ENCODE measurements at places on chromosomes 1 and 21. TPM values are rescaled to one million over a fixed set of nuclear protein-coding genes. Genes with fewer than 3 reads are reported as not detected.

DNA sequence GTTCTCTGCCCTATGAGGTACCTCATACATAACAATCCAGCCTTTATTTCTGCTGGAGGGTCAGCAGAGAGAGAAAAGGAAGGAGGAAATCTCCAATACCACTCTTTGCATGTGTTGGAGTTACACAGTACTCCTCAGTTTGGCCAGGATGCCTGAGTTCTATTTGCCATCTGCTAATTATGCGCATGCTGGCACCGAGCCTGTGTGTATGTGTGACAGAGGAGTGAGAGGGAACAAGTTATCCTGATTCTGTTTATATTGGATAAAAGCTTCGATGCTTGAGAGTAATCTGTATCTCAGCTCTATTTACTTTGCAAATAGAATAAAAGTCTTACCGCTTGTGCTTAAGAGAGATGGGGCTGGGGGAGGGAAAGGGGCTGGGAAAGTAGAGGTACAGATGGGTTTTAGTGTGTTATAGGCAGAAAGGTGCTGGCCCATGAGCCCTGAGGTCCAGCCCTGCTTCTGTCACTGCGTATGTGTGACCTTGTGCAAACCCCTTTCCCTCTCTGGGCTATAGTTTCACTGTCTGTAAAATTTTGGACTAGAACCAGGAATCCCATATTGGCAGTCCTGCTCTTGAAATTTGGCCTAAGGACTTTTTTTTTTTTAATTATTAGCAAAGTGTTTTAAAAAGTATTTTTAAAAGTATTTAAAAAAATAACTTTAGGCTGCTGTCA lies 54.5 kb upstream of the PLXNA2 start:
- no peak for DNase-seq

GRCh38 chr1:101221945-101222429 lies 14.8 kb upstream of the S1PR1 start:
- no peak for DNase-seq

GRCh38 chr1:19430121-19431068 lies 54.9 kb downstream of the CAPZB start:
- DNase-seq = no peak

GRCh38 chr1:7248549-7249199 lies 463.4 kb downstream of the CAMTA1 start:
- DNase-seq = no peak

Gene CELSR2
- 41.8 TPM for total RNA-seq

DNA sequence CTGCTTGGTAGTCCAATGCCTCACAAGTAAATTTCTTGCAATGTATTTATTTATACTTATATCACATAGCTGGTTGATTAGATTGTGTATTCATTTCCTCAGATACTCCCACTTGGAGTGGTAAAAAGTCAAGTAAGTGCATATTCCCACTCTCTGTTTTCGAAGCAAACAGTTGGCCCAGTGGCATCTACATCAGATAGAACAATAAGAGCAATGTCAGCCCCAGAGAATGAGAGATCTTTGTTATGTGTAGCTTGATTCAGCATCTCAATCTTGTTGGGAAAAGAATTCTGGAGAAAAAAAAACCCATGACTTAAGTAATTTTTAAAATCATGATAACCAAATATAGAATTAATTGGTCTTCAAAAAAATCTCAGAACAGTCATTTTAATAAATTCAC lies 25.5 kb downstream of the RGL1 start:
- no peak for DNase-seq

- no peak for DNase-seq
Measured at GRCh38 chr1:22524481-22524880, 38.8 kb upstream of the EPHA8 start.

- peak; percentile 73 for DNase-seq
Measured at GRCh38 chr1:155970531-155971167, 7.7 kb downstream of the ARHGEF2 start.

- no peak for DNase-seq
Measured at GRCh38 chr1:24051206-24051945, 60.6 kb downstream of the MYOM3 start.

Gene PFKFB2
- 13.6 TPM for total RNA-seq

Gene TFF3
- total RNA-seq = not detected

DNA sequence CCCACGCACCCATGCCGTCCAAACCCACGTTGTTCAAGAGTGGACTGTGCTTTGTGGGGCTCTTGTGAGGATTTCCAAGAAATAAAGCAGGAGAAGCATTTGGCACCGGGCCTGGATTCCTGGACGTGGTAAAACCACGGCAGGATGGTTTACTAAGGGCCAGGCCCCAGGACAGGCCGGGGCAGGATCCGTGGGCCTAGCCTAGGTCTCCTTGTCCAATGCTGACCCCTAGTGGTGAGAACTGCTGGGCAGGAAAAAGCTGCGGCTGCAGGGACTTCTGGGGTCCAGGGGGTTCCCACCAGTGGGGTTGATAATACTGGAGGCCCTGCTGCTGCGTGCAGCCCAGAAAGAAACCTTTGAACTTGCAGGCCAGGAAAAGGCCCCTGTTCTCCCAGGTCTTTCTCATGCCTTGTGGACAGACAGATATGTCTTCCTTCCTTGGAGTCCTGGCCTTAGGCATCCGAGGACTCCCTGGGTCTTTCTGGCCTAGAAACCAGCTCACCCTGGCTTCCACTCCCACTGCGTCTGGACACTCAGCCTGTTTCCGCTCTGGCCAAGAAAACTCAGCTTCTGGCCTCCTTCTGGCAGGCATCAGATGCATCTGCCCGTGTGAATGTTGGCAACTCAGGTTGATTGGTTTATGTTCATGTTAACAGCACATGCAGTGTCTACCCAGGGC lies 106.9 kb upstream of the TMEM51 start:
- peak; percentile 28 for DNase-seq

Gene NPHS2
- not detected for total RNA-seq

GRCh38 chr1:235293322-235293942 lies 34.5 kb downstream of the ARID4B start:
- DNase-seq = no peak

DNA sequence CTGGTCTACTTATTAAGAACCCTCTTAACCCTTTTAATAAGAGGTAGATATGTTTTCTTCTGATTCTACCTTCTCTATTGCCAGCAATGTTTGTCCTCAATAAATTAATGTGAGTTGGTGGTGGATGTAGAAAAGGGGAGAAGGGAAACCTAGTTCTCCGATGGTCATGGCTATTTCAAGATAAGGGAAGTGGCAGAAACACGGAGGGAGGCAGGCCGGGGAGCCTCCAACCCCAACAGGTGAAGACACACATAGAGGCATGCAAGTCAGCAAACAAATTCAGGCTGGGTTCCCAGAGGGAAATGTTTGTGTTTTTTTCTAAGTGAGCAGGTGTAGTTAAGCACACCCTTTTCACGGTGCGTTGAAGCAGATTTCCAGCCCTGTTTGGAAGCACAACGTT lies 31.0 kb upstream of the CLDN14 start:
- DNase-seq = no peak

Gene CNR2
- total RNA-seq = not detected
